SW 1271 (cell line): ENCODE measurements at places on chromosomes 5 and 9.

- no peak for DNase-seq
Measured at GRCh38 chr9:136696502-136696901, 9.2 kb upstream of the AGPAT2 start.

DNA sequence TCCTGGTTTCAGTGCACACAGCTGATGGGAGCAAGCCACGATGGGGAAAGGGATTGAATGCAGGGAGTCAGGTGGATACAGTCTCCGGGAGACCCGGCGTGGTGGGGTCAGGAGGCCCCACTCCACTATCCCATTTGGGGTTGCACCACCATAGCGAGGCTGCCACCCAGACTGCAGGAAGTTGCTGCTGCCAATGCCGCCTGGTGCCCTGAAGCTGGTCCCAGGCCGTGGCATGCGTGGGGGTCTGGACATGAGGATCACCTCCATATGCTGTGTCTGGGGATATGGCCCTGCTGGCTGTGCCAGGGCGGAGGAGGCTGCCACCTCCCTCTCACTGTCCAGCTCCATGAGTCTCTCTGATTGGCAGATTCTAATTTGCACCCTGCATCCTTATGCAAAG lies 45.3 kb downstream of the COL5A1 start:
- DNase-seq = no peak

GRCh38 chr5:143594902-143595818 lies 191.7 kb upstream of the NR3C1 start:
- no peak for DNase-seq

DNA sequence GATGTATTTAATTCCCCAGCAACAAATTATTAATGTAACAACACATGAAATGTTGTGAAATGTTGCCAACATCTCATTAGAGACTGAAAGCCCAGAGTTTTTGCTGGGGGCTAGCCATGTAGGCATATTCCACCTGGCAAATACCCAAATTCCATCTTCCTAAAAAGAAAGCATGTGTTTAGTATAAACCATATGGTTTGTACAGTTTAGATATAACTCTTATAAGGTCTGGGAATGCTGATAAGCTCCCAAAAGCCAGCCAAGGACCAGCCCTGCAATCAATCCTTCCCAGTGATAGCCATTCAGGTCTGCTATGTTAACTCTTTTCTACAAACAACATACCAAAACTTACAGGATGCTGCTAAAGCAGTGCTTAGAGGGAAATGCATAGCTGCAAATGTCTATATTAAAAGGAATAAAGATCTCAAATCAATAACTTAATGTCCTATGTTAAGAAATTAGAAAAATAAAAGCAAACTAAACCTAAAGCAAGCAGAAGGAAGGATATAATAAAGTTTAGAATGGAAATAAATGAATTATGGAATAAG lies 158.9 kb downstream of the AUH start:
- no peak for DNase-seq

- DNase-seq = no peak
Measured at GRCh38 chr9:764986-765385, 76.5 kb upstream of the DMRT1 start.

DNA sequence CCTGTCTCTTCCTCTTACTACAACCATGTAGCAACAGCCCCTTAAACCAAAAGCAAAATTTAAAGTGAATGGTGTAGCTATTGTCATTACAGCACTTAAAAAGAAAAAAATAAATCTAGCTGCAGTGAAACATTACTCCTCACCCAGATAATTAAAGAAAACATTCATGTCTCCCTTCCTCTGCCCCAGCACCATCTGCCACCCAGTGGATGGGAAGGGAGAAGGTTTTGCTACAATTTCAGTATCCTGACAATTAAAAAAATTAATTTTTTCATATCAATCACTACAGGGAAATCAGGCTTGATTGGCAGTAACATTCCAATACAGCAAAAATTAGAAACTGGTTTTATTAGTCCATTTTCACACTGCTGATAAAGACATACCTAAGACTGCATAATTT lies 147.4 kb upstream of the PUM3 start:
- DNase-seq = no peak

- DNase-seq = no peak
Measured at GRCh38 chr9:127295005-127295404, 30.4 kb downstream of the GARNL3 start.

DNA sequence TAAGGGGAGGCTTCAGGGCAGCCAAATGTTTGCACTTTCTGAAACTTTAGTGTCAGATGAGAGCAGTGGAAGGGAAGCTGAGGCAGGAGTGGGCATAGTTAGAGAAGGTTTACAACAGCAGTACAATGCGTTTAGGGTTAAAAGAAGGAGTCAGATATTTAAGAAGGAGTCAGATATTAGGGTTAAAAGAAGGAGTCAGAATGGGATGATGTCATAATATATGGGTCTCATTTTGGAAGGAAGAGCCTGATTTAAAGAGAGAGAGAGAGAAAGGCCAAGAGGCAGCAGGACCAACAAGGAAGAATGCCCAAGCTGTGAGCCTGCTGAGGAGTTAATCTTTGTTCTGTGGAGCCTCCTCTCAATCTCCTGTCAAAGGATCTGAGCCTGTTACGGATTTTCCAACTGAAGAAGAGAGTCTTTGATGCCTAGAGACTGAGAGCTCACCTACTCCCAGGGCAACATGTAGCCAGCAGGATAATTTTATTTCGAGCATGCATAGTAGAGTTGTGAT lies 9.5 kb downstream of the ISL1 start:
- no peak for DNase-seq

GRCh38 chr5:147673791-147674190 lies 108.7 kb downstream of the JAKMIP2 start:
- DNase-seq = no peak

DNA sequence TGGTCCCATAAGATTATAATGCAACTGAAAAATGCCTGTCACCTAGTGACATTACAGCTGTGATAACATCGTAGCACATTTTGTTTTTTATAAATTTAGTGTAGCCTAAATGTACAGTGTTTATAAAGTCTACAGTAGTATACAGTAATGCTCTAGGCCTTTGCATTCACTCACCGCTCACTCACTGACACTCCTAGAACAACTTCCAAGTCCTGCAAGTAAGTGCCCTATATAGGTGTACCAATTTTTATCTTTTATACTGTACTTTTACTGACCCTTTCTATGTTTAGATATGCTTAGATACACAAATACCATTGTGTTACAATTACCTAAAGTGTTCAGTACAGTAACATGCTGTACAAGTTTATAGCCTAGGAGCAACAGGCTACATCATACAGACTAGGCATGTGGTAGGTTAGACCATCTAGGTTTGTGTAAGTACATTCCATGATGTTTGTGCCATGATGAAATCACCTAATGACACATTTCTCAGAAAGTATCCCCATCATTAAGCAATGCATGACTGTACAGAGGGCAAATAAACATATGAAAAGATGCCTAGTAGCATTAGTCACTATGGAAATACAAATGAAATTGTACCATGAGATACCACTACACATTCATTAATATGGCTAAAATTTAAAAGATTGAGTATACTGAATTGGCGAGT lies 127.6 kb downstream of the TRPM6 start:
- peak; percentile 16 for DNase-seq

- no peak for DNase-seq
Measured at GRCh38 chr9:82148426-82148810, 159.8 kb downstream of the SPATA31D1 start.

GRCh38 chr9:20369391-20369790 lies 252.9 kb downstream of the MLLT3 start:
- DNase-seq = no peak

DNA sequence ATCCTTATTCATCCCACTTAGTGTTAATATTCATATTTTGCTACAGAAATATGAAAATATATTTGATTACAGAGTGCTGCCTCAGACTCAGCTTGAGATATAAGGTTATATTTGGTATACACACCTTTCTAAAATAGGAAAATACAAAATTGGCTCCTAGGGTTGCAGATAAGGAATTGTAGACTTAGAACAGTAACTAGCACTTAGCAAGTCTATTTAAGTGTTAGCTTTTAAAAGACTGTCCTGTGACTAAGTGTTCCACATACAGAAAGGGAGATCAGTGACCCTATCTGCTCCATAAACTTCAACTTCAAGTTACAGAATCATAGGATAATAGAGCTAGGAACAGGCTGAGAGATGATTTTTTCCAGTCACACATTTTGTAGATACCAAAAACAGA lies 607.0 kb downstream of the ZNF608 start:
- no peak for DNase-seq

DNA sequence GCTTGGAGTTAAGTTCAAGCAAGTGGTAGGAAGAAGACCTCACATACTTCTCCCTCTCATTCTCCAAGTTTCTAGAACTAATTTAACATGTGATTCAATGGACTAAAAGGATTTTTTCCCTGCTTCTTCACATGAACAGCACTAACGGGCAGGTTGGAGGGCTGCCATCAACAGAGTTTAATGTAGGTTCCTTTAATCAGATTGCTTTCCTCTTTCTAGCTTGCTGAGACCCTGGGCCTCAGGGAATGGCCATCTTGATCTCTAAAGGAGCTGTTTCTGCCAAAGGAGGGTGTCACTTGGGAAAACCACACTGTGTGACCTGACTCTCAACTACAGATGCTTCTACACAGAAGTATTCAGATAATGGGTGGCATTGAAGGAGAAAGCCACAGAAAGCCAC lies 223.3 kb downstream of the PIK3R1 start:
- no peak for DNase-seq

- DNase-seq = no peak
Measured at GRCh38 chr5:27450607-27451006, 412.2 kb upstream of the CDH9 start.

DNA sequence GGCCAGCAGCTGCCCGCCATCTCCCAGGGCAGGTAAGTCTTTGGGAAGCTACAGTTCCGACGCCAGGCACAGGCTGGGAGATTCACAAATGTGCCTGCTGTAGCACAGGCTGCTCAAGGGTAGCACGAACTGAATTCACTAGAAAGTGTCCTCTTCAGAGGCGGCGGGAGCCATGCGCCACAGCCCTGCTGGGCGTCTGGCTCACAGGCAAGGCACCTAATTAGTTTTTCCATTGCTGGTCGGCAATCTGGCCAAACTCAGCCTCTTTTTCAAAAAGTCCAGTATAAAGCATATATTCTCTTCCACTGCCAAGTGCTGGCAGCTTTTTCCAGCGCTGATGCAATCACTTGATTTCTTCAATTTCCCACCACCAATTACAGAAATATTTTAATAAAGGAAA lies 128.9 kb upstream of the RAPGEF1 start:
- DNase-seq = no peak

- no peak for DNase-seq
Measured at GRCh38 chr5:115657881-115658233, 32.0 kb upstream of the TMED7 start.

DNA sequence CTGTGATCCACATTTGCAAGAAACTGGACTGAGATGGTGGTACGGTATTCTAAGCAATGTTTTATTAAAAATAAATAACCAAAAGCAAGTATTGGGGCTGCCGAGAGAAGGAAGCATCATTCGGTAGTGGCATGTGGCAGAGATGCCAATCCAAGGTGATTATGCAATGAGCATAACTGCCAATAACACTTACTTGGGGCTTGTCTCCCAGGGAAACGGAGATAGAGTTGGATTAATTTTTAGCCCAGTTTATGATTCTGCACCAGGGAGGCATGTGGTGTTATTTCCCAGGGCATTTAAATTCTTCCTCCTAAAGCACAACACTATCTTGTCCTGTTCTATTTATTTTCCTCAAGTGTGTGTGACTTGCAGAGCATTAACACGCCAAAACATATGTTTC lies 17.9 kb downstream of the SLC24A2 start:
- no peak for DNase-seq

- no peak for DNase-seq
Measured at GRCh38 chr9:36045610-36046009, 8.9 kb downstream of the RECK start.

- DNase-seq = no peak
Measured at GRCh38 chr9:121822093-121823085, 171.0 kb downstream of the DAB2IP start.

GRCh38 chr5:43780586-43780985 lies 177.6 kb downstream of the NNT start:
- no peak for DNase-seq

GRCh38 chr9:121944711-121945191 lies 148.4 kb downstream of the TTLL11 start:
- DNase-seq = no peak

DNA sequence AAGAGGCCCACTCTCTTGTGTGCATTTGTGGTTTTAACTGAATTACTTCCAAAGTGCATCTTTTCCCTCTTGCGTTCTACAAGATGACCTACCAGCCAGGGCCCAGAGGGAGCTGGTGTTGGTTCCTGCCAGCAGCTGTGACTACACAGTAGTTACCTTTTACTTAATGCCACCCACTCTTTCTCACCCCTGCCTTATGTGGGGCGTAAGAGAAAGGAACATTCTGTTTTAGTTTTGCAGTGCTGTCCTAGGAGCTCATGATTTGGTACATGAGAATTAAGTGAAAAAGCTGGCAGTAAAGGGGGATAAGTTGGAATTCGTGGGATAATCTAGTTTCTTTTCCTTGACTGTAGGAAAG lies 45.4 kb downstream of the RCL1 start:
- no peak for DNase-seq

DNA sequence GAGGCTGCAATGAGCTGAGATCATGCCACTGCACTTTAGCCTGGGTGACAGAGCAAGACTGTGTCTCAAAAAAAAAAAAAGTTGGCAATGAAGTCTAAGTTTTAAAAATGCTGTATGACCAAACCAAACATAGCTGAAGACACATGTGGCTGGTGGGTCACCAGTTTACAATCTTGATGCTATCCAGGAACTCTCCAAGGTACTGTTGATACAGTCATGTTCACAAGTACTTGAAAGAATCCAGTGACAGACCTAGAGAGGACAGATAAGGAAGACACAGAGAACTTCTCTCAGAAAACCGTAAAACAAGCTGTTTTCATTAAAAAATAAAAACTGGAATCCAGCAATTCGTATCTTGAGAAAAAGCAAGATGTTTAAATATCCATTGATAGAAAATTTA lies 95.7 kb downstream of the ACTBL2 start:
- peak; percentile 15 for DNase-seq

DNA sequence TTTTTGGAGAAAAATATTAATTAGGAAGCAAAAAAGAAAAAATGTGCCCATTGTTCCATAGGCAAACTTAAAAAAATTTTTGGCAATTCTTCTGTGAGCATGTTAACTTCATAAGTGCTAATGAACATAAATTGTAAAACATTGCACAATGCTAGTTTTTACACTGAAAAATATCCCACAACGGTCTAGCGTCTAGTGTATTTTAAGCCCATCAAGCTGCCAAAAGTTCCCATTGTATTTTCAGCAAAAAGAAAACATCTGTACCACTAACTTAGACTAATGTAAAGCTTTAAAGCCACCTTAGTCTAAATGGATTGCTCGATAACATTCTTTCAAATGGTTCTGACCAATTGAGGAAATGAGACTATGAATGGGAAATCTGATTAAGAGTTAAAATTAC lies 2.8 kb downstream of the NR6A1 start:
- no peak for DNase-seq
